ENCODE measurements at places on chromosomes 5 and 9. TPM values are rescaled to one million over a fixed set of nuclear protein-coding genes. Genes with fewer than 3 reads are reported as not detected.

The DND1 gene
- polyA plus RNA-seq, result 0.44 TPM

The IL4 gene
- not detected for polyA plus RNA-seq

The LTC4S gene
- polyA plus RNA-seq, result 6.7 TPM

The SYNPO gene
- 109 TPM for polyA plus RNA-seq

The TXNDC15 gene
- 84.9 TPM for polyA plus RNA-seq

The BARX1 gene
- 0.86 TPM for polyA plus RNA-seq

The C8G gene
- 0.83 TPM for polyA plus RNA-seq

The EGFLAM gene
- polyA plus RNA-seq, result 8.5 TPM

The MAP1B gene
- polyA plus RNA-seq, result 15.1 TPM

The QRFP gene
- 0.56 TPM for polyA plus RNA-seq
